ENCODE measurements at places on chromosomes 11 and 22.
A peak's percentile ranks its signal among the peaks of the same experiment; 100 is the strongest.

- no peak for DNase-seq
Measured at GRCh38 chr11:77039491-77040400, 5.5 kb downstream of the B3GNT6 start.

DNA sequence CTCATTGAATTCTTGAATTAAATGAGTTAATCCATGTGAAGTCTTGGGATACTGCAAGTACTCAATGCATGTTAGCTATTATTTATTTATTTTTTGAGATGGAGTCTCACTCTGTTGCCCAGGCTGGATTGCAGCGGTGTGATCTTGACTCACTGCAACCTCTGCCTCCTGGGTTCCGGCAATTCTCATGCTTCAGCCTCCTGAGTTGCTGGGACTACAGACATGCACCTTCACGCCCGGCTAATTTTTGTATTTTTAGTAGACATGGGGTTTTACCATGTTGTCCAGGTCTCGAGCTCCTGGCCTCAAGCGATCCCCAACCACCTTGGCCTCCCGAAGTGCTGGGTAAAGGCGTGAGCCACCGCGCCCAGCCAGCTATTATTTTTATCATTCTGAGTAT is 9.4 kb downstream of the MMP7 start:
- DNase-seq: no peak

DNA sequence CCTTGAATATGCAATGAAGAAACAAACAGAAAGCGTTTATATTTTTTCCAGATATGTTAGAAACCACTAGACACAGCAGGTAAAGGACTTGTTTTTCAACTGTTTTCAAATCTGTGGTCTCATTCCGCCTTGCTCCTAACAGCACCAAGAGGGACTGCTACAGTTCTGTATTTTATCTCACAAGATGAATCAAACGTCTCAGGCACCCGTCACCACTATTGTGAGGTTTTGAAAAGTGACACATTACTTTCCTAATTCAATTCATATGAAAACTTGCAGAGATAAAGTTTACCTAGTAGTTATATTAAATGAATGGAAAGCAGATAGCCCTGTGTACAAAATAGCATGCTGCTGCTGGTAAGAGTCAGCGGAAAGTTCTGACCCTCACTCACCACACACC is 386.3 kb downstream of the ETS1 start:
- no peak for DNase-seq

- DNase-seq: no peak
Measured at GRCh38 chr22:27099946-27100722, 442.7 kb downstream of the MIAT start.

DNA sequence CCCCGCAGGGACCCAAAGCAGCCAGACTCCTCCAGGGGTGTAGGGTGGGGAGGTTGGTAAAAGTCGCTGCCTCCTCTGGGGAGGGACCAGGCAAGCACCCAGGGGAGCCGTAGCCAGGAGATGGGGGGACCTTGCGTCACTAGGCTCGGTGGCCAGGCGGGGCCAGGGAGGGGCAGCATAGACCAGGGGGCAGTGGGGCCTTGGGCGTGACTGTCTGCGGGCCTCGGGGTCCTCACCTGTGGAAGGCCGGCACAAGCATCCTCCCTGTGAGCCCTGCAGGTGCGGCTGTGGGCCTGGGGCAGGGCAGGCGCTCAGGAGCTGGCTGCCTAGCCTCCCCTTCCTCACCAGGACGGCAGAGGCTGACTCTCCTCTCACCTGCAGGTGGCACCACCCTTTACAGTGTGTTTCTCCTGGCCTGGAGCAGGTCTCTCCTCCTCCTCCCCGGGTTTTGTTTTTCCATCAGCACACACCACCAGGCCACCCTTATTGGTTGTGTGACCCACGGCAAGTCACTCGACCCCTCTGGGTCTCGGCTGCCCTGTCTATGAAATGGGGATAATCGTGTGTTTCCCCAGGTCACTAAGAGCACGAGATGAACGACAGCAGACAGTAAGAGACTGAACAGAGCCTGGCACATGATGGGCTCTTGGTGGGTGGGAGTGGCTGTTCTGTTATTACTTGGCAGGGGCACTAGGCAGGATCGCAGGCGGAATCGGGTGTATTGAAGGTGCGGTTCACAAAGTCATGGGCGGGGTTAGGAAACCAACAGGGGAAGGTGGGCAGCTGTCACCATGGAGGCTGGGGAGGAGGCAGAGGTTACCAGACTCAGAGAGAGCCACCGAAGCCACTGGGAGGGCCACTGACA is 52.7 kb downstream of the FLRT1 start:
- DNase-seq: no peak

GRCh38 chr11:9005087-9005486 is 1.3 kb upstream of the NRIP3 start:
- no peak for DNase-seq

DNA sequence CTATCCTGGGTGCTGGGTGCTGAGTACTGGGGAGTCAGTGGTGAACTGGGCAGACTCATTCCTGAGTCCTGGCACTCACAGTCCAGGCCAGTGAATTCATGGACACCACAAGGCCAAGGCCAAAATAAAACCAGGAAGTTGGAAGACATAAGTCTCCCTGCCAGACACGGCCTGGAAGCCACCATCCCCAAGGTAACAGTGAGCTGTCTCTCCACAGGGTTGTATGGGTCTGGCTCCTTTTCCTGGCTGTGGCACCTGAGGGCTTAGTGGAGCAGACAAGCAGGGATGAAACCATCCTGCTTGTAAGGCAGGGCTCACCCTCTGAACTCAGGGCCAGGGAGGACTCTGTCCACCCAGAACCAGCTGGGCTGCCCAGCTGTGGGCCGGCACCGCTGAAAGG is 54.7 kb upstream of the ALX4 start:
- no peak for DNase-seq

GRCh38 chr11:48094643-48095339 is 114.4 kb downstream of the PTPRJ start:
- peak; percentile 87 for DNase-seq

GRCh38 chr22:31945971-31946680 is 1.8 kb downstream of the YWHAH start:
- no peak for DNase-seq

DNA sequence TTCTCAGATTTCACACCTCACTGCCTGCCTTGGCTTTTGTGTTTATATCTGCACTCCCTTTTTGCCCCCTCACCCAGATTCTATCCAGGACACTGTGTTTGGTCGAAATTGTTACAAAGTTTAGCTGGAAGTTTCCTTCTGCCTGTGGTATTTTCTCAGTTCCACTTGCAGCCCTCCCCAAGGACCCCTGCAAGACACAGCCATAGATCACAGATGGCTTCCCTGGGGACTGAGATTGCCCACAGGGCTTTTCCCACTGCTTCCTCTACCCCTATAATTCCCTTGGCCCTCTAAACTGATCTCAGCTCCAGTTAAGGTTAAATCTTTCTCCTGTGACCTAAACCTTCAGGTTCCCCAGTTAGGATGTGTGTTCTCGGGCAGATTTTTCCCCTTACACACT is 146.1 kb upstream of the C11orf87 start:
- no peak for DNase-seq

DNA sequence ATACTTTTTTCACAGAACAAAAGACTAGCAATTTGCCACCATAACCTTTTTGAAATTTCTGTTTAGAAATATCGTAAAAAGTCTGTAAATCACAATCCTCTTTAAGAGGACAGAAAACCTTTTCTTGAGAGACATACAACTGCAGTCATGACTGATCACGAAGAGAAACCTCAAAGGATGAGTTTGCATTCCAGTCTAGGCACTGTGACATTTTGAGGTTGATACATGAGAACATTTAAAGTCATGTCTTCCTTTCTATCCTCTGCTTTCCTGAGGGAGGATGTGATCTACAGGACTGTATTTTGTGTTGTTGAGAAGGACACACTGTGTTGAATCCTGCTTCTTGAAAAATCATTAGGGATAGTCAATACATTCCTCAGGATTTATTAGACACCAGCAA is 476.7 kb upstream of the CCDC179 start:
- DNase-seq: no peak

DNA sequence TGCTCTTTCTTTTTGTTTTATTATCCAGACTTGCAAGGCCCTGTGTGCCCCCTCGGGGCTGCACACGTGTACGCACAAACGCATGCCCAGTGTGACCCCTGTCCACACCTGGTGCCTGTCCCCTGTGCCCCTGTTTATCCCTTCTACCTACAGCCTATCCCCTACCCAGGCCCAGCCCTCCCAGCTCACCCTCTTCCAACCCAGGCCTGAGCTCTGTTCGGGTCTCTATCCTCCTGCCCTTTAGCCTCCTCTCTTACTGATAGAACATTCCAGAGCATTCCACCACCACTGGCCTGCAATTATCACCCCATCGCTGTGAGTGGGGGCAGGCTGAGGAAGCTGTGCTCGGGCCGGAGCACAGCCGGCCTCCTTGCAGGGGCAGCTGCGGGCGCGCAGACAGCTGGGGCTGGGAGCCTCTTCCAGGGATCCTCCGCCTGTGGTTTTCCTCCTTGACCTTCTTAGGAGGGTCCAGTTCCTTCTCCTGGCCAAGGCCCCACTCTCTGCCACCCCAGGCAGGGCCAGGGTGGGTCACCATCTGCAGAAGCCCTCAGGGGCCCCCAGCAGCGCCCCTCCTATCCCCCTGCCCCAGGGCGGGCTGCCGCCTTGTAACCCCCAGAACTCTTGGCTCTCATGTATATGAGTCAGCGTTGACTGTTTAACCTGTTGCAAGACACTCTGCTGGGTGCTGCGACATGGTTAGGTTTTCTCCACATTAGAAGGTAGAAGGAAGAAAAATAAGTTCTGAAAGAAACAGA is 41.8 kb upstream of the KCNQ1OT1 start:
- no peak for DNase-seq
